Left hindlimb (tissue), 1 donor: ENCODE measurements at places on chromosomes 3 and 15.

GRCh38 chr3:128996726-128997125 lies 2.9 kb upstream of the CFAP92 start:
- DNase-seq, result no peak

GRCh38 chr3:127173516-127174166 lies 19.3 kb upstream of the PRR23E start:
- peak; percentile 20 for DNase-seq

GRCh38 chr3:132256989-132257388 lies 60.2 kb upstream of the ACP3 start:
- no peak for DNase-seq

DNA sequence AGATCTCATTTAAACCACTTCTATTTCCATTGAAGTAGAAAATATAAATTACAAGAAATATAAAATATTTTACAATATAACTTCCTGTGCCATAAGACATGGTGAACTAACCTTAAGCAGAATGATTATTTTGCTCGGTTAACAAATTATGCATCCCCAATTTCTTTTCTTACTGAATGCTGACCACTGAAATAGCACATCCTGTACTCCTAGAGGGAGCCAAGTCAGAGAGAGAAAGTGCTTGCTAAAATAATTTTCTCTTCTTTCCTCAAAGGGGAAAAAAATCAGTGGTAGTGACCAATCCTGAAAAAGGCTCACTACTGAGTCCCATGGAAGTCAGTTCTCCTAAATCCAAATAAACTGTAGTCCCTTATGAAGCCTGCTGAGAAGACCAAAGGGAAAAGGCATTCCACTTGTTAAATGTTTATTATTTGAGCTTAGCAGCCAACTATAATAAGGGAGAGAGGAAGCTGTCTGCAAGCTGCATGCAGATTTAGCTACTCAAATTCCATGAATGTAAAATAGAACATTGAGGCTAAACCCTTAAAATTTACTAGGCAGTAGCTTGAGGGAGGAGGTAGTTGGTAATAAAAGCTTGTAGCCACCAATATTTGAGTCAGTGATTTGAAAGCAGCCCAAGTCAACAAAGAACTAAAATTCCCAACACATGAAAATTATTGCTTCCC lies 33.1 kb downstream of the CEP152 start:
- DNase-seq, result no peak

DNA sequence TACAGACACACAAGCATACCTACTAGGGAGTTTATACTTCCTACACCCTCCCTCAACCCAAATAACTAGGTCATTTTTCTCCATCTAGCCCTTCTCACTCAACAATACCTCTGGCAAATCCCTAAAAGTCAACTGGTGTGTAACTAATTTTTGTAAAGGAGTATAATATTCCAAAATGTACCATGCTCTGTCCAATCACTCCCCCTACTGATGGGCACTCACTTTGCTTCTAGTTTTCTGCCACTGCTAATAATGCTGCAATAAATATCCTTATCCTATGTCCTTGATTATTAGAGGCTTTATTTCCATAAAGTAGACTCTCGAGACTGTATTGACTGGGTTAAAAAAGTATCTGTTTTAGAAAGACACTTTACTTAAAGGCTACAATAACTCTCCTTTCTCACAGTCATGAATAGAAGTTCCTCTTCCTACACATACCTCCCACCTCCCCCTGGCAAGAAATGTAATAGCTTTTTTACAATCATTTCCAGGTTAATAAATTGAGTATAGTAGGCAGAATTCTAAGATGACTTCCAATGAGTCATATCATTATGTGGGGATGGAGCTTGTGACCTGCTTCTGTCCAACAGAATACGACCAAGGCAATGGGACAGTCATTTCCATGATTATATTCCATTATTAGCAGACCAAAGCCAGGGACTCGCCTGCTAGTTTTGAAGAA lies 30.0 kb downstream of the SHQ1 start:
- DNase-seq, result no peak

- DNase-seq, result no peak
Observed at GRCh38 chr15:88847144-88847543, 43.9 kb downstream of the ACAN start.

- no peak for DNase-seq
Observed at GRCh38 chr3:97793420-97794019, 28.3 kb upstream of the CRYBG3 start.

GRCh38 chr3:74648107-74648506 lies 33.6 kb upstream of the CNTN3 start:
- no peak for DNase-seq

GRCh38 chr3:64518496-64518895 lies 169.3 kb downstream of the ADAMTS9 start:
- no peak for DNase-seq
